ENCODE measurements at places on chromosomes 7 and 10. TPM values are rescaled to one million over a fixed set of nuclear protein-coding genes. Genes with fewer than 3 reads are reported as not detected.
A peak's percentile ranks its signal among the peaks of the same experiment; 100 is the strongest.

Gene KIAA1549
- total RNA-seq = 4.1 TPM

DNA sequence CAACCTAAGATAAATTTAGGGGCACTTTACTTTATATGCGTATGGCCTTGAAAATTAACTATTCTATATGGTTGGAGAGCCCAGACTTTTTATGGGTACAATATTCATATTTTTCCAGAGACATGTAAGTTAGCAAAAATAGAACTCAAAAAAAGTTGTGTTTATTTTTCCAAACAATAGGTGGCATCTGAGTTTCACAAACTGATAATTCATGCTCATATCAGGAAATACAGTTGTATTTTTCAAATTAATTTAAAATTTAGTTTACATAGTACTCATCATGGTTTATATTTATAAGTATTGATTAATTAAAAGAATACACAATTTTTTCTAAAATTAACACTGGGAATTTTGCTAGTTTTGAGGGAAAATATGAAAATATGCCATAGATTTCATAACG lies 34.6 kb downstream of the ANKRD7 start:
- DNase-seq = no peak

Gene STEAP1B
- 0.85 TPM for total RNA-seq

- peak; percentile 46 for DNase-seq
Measured at GRCh38 chr7:75950111-75950681, 35.2 kb downstream of the POR start.

DNA sequence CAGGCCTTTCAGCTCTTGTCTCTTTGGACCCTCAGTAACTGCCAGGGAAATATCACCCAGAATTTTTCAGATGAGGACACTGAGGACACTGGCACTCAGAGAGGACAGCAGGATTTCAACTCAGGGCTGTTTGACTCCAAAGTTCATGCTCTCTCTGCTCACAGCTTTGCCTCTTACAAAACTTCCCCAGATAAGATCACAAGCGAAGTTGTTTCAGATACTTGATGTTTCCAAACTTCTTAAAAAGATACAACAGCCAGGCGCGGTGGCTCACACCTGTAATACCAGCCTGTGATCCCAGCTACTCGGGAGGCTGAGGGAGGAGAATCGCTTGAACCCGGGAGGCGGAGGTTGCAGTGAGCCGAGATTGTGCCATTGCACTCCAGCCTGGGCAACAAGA lies 32.4 kb upstream of the ZRANB1 start:
- no peak for DNase-seq

Gene GARIN1A
- 1.1 TPM for total RNA-seq

- no peak for DNase-seq
Measured at GRCh38 chr7:133771788-133772419, 355.2 kb upstream of the LRGUK start.

Gene ANTXRL
- total RNA-seq = not detected

Gene RBM20
- total RNA-seq = 0.55 TPM

Gene LIMK1
- total RNA-seq = 40.8 TPM

GRCh38 chr7:5477723-5478531 lies 54.3 kb upstream of the TNRC18 start:
- DNase-seq = no peak

DNA sequence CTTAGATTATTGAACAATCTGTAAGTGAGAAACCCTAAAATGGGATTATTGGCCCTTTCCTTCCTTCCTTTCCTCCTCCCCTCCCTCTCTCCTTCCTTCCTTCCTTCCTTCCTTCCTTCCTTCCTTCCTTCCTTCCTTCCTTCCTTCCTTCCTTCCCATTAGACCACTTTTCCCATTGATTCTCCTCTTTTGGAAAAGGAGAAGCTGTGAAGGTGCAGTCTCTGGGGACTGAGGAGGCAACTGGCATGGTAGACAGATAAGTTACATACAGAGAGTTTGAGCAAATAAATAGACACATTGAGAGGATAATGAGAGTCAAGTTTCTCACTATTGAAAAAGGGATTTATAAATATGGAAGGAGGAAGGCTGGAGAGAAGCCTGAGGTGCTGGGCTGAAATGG lies 45.0 kb upstream of the CCDC7 start:
- DNase-seq = no peak

- no peak for DNase-seq
Measured at GRCh38 chr7:25402532-25402931, 174.2 kb upstream of the NPVF start.

Gene CDC14C
- total RNA-seq = not detected

- no peak for DNase-seq
Measured at GRCh38 chr7:78323118-78323517, 524.5 kb downstream of the PHTF2 start.

GRCh38 chr10:102467318-102467717 lies 16.0 kb upstream of the C10orf95 start:
- peak; percentile 45 for DNase-seq

GRCh38 chr10:4586776-4587175 lies 239.2 kb upstream of the AKR1E2 start:
- DNase-seq = peak; percentile 4

GRCh38 chr7:102220960-102221800 lies 65.5 kb upstream of the SH2B2 start:
- peak; percentile 9 for DNase-seq

DNA sequence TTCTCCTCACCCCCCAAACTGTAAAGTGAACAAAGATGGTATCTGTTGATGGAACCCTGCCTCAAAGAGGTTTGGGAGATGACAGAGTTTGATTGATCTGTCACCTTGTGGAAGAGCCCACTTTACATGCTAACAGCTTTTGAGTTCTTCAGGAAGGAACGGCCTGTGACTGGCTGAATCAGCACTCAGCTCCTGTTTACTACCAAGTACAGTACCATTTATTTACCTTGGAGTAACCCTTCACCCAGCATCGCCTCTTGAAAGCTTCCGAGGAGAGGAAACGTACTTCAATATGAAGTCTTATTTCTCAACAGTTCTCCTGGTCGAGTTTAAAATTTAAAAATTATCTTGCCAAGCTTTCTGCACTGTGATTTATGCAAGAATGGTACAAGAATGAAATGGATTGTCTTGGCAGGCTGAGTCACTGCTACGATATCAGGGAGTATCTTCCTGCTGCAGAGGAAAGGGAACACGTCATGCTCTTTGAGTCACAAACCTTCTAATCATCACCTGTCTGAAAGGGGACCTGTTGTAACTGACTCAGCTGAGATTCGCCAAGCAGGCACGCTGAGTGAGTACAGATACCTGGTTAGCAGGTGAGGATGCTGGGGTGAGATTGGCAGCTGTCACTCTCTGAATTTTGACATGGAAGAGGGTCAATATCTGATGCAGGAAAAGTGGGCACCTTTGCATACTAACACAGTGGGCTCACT lies 30.1 kb downstream of the KLF6 start:
- no peak for DNase-seq

GRCh38 chr7:112449353-112449752 lies 907 bp upstream of the IFRD1 start:
- DNase-seq = peak; percentile 7

Gene ATG9B
- total RNA-seq = 0.70 TPM

GRCh38 chr7:139730746-139731612 lies 46.8 kb downstream of the HIPK2 start:
- peak; percentile 54 for DNase-seq

GRCh38 chr7:102005933-102006480 lies 188.6 kb downstream of the CUX1 start:
- no peak for DNase-seq

- DNase-seq = no peak
Measured at GRCh38 chr7:94395141-94396036, 694 bp downstream of the COL1A2 start.

Gene ASZ1
- 0.39 TPM for total RNA-seq

Gene CYP2C9
- total RNA-seq = not detected

DNA sequence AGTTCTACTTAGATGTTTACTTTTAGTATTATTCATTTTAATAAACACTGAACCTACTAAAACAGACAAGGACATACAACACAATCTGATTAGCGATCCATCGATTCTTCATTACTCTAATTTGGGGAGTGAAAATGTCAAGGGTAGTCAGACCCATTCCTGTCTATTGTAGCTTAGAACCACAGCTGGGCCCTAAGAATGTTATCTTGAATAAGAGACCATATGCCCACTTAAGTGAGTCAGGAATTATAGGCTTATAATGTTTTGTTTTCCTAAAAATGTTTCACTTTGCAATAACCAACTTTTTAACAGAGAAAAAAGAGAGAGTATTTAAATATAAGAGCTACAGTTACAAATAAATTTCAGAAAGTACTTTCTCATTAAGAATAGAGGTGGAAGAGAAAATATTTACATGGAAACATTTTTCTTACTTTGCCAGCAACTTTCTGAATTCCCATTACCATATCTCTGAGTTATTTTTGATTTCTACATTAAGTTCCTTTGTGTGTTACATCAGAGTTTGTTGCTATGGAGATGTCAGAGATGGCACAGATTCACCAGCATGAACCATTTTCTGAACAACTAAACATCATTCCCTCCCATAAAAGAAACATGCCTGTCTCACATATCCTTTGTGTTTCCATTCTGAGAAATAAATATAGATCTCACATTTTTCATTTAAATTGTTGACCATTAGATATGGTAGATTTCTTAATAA lies 75.4 kb upstream of the SLC13A1 start:
- DNase-seq = no peak

Gene ACTL6B
- not detected for total RNA-seq

Gene DNAJB6
- total RNA-seq = 98.0 TPM

- no peak for DNase-seq
Measured at GRCh38 chr7:111107579-111107978, 16.7 kb downstream of the LRRN3 start.

GRCh38 chr10:103661198-103661950 lies 167.9 kb downstream of the NEURL1 start:
- DNase-seq = peak; percentile 89

Gene URGCP
- total RNA-seq = 29.9 TPM

GRCh38 chr10:70343312-70343711 lies 39.1 kb downstream of the LRRC20 start:
- no peak for DNase-seq

- DNase-seq = no peak
Measured at GRCh38 chr7:83161186-83161585, 1.5 kb downstream of the PCLO start.

DNA sequence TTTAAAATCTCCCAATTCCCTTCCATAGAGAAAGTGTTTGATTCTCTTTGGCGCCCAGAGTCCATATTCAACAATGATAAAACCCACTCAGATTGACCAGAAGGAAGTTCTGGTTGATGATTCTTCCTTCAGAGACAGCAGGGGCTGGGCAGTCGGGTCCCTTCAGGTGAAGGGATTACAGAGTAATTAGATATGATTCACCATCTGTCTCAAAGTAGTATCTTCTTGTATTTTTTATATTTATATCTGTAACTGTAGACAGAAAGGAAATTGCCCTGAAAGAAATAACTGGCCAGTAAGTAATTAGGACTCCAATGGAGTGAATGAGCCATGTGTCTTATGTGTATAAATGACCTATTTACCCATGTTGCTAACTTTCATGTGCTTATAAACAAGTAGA lies 156.0 kb downstream of the PLCE1 start:
- no peak for DNase-seq

DNA sequence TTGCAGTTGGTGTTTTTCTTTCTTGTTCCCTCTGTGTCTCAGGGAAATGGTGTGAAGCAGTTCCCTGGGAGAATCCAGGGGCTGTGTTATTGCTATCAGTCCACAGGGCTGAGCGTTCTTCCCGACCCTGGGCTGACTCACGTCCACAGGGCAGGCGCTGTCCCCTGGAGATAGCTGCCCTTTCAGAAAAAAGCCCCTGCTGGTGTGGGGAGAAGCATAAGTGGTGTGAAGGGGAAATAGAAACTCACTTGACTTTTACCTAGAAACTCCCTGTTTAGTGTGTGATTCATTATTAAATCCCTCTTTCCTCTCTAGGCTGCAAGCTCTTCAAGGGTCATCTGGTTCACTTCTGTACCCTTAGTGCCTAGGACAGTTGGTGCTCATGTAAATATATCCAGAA lies 63.3 kb upstream of the SMNDC1 start:
- no peak for DNase-seq

- DNase-seq = peak; percentile 64
Measured at GRCh38 chr10:89351780-89352597, 24.2 kb downstream of the IFIT3 start.

Gene NPFFR1
- total RNA-seq = 0.20 TPM

DNA sequence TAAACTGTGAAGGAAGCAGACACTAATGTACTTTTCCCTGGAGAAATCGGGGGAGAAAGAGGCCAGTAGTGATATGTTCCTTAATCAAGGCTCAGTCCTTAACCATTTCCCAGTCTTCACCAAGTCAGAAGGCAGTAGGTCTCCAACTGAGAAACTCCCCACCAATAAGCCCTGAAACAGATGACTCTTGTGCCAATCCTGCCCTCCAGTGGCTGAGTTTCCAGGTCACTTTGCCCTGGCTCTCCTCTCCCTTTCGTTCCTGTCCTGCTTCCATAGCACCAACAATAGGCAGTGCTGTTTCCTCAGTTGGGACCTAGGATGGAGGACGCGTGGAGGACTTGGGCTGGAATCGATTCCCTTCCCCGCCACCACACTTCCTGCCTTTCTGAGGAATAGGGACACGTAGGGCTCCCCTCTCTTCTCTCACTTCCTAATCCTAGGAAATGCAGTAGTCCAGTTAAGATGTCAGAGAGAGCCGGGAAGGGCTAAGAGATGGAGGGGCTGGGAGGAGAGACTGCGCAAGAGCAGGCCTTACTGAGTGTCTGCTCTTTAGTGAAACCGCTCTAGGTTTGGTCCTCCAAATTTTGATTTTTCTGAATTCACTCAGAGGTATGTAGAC lies 23.4 kb downstream of the ATOH7 start:
- no peak for DNase-seq

Gene SLC26A5
- 0.84 TPM for total RNA-seq

DNA sequence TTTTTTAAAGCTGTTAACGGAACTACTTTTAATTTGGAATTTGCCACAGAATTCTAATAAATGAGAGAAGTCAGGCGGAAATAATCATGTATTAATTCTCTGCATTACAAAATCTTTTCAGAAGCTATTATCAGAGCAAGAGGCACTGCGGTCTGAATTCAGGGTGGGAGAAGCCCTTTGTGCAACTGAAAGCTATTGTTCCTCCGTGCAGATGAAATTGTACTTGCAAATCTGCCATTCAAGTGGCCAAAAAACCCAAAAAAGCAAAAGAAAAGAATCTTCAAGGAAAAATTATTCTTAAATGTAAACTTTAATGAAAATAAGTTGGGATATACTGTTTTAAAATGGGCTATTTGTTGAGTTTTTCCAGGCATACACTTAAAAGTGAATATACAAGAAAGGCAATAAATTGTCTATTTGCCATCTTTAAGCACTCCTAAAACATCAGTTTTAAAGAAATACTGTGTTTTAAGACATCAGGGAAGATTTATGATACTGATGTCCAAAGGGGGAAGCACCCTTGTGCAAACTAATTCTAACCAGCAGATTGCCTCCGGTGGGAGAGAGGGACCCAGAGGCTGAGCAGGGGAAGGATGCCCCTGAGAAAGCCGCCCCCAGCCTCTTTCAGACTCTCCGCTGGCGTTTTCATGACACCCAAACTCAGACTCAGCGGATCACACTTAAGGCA lies 351.2 kb downstream of the DNAJB6 start:
- no peak for DNase-seq

DNA sequence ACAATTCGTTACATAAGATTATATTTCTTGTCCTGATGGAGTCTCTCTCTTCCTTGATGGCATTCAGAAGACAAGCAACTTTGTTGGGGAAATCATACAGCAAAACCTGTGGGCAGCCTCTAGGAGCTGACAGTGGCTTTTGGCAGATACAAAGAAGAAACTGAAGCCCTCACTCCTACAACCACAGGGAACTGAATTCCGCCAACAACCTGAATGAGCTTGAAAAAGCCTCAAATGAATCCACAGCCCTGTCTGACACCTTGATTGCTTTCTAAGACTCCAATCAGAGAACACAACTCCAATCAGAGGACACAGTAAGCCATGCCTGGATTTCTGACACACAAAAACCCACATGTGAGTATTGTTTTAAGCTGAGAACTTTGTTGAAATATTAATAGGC lies 576.8 kb upstream of the LRRTM3 start:
- no peak for DNase-seq
